Right kidney (tissue), 9 donors: ENCODE measurements at places on chromosomes 13 and 19.

GRCh38 chr13:59898066-59898465 lies 265.7 kb downstream of the DIAPH3 start:
- DNase-seq, result no peak

DNA sequence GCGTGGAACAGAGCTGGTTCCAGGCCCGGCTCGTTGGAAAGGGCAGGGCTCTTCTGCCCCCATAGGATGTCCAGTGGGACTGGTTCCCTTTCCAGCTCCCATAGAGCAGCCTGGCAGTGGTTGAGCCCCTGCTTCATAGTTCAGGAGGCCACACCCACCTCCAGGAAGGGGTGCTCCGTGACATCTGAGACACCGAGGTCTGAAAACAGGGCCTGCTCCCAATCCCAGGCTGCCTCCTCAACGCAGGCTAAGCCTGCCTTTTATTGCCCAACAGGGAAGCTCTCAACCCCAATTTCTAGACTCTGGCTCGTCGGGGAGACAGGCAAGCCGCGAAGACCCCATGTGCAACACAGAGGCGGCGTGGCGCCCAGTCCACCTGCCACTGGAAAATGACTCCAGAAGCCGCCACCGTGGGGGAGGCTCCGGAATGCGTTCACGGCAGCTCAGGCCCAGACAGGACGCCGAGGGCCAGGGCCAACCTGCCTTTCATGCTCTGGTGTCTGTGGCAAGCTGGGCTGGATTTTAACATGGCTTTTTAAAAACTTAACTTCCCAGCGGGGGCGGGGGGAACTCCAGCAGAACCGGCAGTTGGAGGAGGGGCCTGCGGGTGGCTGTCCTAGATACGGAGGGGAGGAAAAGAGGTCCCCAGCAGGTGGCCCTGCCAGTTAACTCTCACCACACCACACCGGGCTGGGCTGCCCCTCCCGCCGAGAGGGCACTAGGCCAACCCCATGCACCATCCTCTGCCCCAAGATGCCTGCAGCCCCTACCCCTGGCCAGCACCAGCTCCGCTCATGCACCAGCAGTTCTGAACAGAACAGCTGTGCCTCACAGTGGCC lies 17.9 kb upstream of the TINCR start:
- peak; percentile 57 for DNase-seq

DNA sequence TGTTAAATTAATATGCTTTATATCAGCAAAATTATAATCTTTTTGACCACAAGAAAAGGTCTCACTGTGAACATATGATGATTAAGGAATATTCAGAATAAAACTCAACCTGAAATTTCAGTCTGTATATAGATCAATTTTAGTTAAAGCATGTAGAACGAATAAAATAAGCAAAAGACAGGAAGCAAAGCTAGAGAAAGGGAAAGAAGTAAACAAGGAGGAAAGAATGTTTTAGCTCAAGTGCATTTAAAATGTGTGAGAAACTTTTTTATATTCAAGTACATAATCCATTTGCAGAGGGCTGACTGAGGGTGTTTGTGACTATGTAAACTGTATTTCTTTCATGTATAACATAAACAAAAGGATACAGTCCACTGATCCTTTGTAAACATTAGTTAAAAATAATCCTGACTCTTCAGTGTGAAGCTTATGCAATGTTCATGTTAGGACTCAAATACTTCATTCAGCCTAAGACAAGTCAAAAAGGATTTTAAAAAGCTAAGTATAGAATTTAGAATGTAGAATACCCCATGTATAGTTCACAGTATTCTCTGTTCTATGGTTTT lies 472.1 kb downstream of the DIAPH3 start:
- DNase-seq, result no peak

DNA sequence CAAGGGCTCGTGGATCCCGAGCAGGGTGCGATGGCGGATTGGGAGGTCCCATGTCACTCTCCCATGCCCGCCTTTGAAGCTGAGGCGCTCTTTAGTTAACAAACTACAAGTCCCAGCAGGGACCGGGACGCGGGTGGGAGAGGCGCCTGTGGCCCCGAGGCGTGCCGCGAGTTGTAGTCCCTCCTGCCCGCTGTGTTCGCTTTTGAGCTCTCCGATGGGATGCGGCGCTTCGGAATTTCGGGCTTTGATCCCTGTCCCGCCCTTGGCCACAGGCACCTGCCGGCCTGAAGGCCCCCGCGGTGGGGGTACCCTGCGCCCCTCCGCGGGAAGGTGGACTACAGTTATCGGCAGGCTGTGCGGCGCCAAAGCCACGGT lies 11.0 kb downstream of the CYTH2 start:
- DNase-seq, result peak; percentile 82

DNA sequence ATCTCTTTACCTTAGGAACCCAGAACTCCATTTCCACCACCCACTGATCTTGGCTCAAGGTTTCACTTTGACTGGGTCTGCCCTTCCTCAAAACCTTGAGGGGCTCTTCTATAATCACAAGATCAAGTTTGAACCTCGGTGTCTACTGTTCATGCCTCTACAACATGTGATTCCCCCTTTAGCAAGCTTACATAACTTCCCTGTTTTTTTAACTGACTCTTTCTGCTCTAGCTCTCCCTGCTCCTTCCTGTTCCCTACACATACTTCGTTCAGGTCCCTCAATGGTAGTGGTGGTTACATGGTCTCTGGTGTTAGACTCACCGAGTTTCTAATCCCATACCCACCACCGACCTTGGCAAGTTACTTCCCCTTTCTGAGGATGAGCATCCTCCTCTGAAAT lies 26.7 kb downstream of the CEACAM8 start:
- DNase-seq, result no peak

GRCh38 chr13:89165685-89166084 lies 1494.5 kb downstream of the SLITRK5 start:
- DNase-seq, result no peak

DNA sequence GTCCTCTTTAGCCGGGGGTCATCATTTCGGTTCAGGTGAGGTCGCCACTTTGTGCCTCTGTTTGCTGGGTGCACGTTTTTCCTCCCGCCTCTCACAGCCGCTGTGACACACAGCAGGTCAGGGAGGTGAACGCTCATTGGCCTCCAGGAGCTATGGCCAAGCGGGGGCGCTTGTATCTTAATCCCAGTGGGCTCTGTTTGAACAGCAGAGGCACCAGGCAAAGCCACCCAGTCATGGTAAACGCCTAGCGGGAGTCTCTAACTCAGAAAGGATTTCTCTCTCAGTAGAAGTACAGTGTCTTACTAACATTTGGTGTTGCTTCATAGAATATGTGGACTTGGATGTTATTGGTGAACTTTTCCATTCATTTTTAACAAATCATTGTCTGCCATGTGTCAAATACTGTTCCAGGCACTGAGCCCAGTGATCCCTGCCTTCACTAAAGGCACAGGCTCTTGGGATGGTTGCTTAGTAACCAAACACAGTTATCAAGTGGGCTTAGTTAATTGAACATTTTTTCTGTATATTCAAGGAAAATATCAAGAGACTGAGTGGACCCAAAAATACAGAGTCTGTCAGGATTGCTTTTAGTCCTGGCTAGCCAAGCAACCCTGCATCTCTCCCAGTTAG lies 186.7 kb downstream of the STK24 start:
- DNase-seq, result no peak

DNA sequence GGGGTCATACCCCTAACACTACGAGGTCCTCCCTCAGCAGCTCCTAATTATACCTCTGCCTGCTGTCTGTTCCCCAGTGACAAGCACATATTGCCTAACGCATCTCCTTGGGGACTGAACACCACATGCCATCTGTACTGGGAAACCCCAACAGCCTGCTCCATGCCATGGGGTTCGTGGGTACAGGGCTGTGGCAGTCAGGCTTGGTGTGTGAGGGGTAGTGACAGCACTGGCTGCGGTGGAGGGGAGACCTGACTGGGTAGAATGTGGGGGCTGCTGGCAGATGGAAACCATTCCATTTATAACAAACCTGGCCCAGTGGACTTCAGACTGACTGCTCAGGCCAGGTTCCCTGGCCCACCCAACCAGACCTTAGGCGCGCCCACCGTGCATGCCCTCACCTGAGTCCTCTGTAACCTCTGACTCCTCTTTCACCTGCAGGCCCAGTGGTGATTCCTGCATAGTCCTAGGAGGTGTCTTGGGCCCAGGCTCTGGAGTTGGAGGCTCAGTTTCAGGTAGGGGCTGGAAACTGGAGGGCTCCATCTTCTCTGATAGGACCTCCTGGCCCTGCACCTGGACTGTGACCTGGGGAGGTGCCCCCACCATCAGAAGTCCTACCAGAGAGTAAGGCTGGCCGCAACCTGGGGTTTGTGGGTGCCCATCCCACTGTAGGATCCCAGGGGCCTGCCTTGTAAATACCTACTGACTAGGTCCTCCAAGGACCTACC lies 3.0 kb downstream of the MZF1 start:
- DNase-seq, result no peak

DNA sequence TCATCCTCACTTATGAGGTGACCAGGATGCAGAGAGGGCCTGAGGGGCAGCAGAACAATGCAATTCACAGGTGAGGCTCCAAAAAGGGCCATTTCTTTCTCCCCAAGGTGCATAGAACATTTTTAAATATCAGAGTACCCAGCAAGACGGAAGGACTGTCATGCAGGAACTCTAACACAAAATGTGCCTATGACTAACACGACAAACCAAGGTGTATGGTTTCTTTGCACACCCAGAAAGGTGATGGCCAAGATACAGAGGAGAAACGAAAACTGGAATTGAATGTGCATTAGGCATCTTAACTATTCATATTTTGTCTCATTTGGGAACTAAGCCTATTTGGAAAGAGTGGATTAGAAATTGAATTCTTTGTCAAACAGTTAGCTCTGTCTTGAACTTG lies 29.9 kb downstream of the SHISA2 start:
- no peak for DNase-seq

DNA sequence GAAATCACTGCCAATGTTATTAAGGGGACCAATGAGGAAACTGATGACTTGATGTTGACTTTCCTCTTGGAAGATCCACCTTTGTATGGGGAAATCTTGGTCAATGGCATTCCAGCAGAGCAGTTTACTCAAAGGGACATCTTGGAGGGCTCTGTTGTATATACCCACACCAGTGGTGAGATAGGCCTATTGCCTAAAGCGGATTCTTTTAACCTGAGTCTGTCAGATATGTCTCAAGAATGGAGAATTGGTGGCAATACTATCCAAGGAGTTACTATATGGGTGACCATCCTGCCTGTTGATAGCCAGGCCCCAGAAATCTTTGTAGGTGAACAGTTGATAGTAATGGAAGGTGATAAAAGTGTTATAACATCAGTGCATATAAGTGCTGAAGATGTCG lies 3.4 kb downstream of the FREM2 start:
- DNase-seq, result no peak

DNA sequence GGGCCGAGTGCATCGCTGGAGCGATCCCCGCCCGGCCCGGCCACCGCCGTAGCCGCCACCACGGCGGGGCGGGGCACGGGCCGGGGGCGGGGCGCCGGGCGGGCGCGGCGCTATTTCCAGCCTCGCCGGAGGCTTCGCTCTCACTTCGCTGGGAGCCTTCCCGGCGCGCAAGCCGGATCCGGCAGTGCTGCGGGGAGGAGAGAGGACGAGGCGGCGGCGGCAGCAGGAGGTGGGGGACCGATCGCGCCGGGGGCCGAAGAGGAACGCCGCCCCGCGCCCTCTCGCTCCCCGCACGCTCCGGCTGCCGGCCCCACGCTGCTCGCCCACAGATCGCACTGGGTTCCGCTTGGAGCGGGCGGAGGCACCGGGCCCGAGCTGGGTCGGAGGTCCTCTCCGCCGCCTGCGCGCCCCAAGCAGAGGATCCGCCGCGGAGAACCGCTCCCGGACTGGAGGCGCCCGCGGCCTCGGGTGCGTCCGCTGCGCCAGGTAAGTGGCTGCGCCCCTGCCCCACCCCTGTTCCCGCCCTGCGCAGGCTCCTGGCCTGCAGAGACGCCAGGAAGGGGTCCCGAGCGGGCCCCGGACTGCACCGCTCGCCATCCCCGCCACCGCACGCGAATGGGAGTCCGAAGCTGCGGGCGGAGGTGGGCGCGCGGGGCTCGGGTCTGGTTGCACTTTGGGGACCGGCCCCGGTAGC lies at the start of gene CHST8:
Gene CHST8 (plus strand): TSS at position 143 of the 694 bp plus-strand sequence. CDS start 67,309 bp downstream, outside the sequence.
- DNase-seq, result peak; percentile 74

DNA sequence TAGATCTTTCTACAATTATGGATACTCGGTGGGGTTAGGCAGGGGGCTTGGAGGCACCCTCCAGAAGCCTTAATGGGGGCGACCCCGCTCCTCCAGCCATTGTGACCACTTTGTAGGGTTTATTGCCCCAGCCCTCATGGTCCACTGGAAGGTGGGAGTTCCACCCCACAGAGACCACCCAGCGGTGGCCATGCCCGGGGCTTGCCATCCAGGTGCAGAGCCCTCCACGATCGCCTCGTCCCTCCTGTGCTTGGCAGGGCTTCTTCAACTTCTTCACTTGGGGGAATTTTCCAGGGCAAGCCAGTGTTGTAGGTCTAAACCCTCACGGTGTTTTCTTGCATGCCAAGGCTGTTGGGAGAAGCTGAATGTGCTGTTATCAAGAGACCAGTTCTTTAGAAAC lies 16.1 kb downstream of the ZNF536 start:
- DNase-seq, result no peak

GRCh38 chr13:98459171-98459681 lies 117.7 kb downstream of the STK24 start:
- DNase-seq, result no peak

- no peak for DNase-seq
These were observed 81.0 kb upstream of the UBAC2 start for GRCh38 chr13:99119656-99120055.

DNA sequence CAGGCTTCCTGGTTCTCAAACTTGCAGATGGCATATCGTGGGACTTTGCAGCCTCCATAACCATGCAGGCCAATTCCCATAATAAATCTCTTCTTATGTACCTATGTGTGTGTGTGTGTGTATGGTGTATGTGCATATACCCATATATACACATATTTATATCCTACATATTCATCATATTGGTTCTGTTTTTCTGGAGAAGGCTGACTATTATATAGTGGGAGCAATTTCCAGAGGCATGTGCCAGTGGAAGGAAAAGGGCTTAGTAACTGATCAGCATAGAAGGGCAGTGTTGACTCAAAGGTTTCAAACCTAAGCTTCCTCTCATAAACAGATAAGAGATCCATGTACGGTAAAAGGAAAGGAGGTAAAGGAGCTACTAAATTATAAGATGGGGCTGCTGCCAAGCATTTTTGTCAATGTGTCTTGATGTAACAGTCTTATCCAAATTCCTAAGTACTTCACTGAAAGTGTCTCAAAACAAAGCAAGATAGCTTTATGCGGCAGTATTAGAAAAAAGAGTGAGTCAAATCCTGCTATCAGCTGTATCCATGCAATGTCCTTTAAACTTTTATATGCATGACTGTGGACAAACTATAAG lies 432.1 kb downstream of the TBC1D4 start:
- DNase-seq, result no peak

DNA sequence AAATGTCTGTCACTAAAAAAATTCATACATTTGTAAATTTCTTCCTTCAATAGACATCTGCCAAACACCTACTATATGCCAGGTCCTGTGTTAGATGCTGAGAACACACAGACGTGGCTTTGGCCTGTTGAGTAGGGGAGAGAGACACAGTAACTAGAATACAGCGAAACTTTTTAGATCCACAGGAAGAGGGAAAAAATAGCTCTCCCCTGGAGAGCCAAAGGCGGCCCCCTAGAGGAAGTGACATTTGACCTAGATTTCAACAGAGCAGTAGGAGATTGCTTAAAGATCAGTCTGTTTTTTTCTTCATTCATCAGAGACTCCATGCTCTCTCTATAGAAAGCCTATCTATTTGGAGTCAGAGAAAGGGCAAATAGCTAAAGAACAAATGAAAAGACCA lies 11.3 kb downstream of the LCP1 start:
- no peak for DNase-seq

- no peak for DNase-seq
These were observed 162.2 kb downstream of the KDM4B start for GRCh38 chr19:5131031-5131505.
